RWPE2 (cell line): ENCODE measurements at places on chromosomes 4 and X.
A peak's percentile ranks its signal among the peaks of the same experiment; 100 is the strongest.

GRCh38 chr4:151717909-151718628 lies 42.7 kb downstream of the GATB start:
- DNase-seq, result no peak

- DNase-seq, result no peak
These were observed 20.6 kb downstream of the RTL5 start for GRCh38 chrX:72110876-72111708.

- DNase-seq, result no peak
These were observed 148.1 kb upstream of the SH3RF1 start for GRCh38 chr4:169418846-169419245.

GRCh38 chr4:173319696-173320095 lies 14.5 kb downstream of the HMGB2 start:
- DNase-seq, result no peak

DNA sequence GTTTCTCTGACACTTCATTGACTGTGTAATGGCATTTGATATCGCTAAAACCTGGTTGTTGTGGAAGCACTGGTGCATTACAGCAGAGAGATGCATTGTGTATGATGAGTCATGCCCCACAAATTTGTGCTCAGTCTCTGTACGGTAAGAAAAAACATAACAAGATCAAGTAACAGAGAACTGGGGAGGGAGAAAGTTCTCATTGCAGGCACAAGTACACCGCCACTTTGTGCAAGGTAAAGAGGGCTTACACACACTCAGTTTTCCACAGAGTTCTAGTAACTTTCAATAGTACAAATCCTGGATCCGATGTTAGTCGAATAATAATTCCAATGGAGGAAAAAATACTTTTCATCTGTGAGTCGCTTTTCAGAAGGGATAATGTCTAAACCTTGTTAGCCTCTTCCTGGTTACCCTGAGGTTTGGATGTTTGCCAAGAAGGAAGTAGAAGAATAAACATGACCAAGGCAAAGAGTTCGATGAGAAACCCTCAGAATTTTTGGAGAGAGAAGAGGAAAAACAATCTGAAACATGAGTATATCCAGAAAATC lies 512.5 kb upstream of the SLIT2 start:
- peak; percentile 46 for DNase-seq

DNA sequence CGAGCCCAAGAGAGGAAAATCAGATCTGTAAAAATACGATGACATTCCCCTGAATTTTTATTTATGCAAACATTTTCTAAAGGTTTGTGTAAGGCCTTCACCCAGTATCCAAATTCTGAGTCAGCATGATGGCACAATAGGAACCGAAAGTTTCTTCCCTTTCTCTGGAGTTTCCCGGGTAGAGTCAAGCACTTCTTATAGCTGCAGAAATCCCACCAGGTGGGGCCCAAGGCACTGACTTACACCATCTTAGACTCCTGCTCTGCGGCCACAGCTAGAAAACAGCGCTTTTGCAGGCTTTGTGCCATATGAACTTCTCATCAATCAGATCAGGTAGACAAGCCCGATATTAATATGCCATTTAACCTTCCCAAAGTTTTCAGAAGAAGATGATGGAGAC lies 13.4 kb downstream of the LEF1 start:
- DNase-seq, result no peak

DNA sequence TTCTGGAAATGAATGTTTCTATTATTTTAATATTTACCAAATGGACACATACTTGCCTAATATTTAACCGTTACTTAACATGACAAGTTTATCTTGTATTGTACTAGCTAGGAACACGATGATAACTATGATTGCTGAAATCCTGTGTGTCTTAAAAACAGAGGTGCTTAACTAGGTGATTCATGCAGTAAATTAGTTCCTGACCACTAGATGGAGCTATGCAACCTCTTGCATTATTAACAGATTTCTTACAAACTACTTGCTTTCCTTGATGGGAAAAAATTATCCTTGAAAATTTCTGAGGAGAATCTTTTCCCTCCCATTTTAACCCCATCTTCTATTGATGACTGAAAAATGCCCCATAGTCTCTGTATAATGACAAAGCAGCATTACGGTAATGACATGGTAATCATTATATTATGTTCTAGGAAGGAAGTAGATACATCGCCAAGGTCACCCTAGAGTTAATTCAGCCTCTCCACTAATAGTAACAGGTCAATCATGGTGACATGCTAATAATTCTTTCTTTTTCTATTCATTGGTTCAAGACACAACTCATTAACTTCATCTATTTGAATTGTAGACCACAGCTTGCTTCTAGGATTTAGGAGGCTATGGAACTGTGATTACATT lies 844.2 kb downstream of the RAPGEF2 start:
- no peak for DNase-seq

GRCh38 chr4:144754562-144755410 lies 108.8 kb downstream of the HHIP start:
- no peak for DNase-seq

DNA sequence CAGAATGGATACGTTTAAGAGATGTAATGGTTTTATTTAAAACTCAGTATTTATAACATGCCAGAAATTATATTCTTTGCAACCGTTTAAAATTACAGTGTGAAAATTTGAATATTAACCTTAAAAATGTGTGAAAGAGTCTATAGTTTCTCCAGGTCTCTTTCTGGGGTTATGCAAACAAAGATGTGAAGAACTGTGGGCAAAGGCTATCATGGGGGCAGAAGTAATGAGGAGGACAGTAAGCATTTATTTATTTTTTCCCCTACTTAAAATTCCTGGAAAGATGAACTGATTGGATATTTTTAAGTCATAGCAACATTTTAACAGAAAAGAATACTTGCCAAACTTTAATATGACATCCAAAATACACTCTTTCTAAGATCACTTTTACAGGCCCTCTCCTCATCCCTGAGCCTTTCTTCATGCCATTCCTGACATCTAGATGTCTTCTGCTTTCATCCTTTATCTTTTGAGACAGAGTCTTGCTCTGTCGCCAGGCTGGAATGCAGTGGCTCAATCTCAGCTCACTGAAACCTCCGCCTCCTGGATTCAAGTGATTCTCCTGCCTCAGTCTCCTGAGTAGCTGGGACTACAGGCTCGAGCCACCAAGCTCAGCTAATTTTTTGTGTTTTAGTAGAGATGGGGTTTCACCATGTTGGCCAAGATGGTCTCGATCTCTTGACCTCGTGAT lies 46.1 kb downstream of the TMEM131L start:
- DNase-seq, result no peak

GRCh38 chr4:23773884-23774636 lies 115.8 kb downstream of the PPARGC1A start:
- no peak for DNase-seq

DNA sequence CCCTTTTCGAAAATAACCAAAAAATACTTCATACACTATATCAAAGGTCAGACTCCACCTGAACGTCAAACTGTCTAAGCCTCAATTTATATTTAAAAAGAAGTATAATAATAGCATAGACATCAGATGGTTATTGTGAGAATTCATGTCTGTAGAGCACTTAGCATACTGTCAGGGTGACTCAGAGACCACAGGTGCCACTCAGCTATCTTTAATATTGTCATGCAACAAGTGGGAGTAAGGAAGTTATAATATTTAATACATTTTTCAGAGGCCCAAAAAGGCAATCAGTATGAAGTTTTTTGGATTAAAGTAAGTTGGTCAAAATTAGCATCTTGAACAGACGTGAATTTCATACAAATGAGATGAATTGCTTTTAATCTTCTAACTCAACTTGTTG lies 93.3 kb downstream of the PHOX2B start:
- DNase-seq, result no peak

GRCh38 chr4:153346031-153346430 lies 1.5 kb downstream of the MND1 start:
- DNase-seq, result no peak

DNA sequence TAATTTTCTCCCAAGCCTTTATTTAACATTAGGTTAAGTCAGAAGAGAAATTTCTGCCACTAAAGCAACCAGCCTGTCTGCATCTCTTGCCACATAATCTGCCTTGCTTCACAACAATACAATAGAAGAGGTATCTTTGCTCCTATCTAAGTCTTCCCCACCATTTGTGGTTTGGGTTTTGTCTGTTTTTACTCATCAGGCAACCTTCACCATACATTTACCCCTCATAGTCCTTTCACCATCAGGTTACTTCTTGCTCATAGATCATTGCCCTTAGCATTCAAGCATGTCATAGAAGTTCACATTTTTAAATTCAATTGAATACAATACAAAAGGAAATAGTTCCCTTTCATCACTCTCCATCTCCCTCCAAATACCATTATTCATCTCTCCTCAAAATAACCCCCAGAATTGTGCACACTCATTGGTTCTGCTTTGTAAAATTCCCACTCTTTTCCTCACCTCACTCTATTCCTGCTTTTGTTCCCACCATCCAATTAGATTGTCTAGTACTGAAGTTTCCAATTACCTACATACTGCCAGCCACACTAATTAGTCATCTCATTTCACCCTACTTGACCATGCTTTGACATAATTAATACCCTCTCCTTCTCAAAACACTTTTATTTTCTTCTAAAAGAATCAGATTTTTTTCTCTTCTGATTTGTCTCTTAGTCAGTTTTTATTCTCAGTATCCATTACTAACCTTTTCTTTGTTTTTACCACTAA lies 1957.0 kb upstream of the AGA start:
- no peak for DNase-seq

DNA sequence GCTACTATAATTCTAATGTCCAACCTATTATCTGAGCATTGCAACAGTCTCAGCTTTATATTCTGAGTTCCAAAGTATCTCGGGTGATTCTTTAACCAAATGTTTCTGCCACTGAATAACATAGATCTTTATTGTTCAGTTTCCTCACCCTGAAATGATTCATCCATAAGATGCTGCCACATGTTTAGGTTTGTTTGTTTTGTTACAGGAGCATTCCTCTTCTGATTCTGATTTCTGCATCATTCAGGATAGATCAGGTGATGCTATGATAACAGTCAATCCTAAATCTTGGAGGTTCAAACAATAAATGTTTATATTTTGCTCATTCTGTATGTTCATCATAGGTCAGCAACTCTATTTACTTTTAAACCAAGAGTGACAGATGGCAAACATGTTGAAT lies 927.6 kb downstream of the PCDH7 start:
- no peak for DNase-seq

DNA sequence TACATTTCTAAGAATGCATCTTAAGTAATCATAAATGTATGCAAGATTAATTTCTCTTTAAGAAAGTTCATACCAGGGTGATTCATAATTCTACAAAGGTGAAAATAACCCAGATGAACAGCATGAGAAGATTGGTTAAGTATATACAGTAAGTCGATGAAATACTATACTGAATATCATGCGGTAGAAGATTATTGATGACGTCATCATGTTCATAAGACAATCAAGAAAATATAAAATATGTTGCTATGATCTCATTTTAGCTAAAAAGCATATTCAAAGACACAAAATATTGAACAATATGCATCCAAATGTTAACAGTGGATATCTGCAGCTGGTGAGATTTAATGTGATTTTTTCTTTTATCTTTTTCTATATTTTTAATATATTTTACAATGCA lies 312.0 kb upstream of the FGF13 start:
- DNase-seq, result no peak

- no peak for DNase-seq
These were observed 181.9 kb downstream of the CEP135 start for GRCh38 chr4:56130606-56131155.

DNA sequence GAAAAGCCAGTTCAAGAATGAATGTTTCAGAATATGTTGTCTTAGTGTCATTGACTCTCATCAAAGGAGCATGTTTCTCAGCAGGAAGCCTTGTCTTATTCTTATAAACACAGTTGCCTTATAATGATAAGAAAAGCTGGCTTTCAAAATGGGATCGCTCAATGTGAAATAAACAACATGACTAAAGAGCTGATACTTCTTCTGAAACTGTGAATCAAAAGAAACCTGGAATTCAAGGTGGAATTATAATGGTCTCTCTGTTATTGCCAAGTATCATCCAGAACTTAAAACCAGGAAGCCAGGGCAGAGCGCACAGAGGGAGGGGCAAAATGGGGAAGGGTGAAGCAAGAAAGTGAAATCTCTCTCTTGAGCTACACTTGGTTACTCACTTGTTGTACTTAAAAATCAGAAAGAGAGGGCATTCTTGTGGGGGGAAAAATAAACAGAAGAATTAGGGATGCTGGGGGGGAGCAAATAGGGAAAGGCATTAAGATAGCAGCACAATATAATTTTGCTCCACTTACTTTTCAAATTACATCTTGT lies 270.0 kb downstream of the MAPK10 start:
- no peak for DNase-seq

DNA sequence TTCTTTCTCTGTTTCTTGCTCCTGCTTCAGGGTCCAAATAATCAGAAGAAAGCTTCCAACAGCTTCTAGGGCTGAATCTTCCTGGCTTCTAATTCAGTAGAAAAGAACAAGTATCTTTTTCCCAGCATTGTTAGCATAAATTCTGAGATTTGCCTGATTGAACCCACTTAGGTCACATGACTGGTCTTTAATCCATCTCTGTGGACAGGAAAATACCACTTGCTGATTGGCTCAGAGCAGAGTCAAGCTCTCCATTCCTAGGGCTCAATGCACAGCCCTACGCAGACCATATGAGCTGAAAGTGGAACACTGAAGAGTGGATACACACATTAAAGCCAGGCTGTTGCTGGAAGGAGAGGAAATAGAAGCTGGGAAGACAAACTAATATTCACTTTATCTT lies 99.6 kb upstream of the RPL34 start:
- no peak for DNase-seq

DNA sequence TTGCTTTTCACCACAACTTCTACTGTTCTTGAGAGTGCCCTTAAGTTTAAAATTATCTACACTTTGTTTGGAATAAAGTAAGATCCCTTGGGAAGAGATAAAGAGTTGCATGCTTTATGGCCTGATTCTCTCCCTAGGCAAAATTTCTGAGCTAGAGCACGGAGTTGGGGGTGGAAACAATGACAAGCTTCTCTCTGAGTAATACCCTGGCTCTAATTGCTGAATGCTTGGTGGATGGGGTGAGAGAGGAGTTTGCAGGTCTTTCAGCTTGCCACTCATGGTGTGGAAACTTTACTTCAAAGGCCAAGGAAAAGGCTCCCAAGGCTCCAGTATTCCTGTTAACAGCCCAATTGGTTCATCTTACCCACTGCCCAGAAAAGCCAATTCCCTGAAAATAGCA lies 26.1 kb upstream of the PRDM8 start:
- DNase-seq, result no peak

DNA sequence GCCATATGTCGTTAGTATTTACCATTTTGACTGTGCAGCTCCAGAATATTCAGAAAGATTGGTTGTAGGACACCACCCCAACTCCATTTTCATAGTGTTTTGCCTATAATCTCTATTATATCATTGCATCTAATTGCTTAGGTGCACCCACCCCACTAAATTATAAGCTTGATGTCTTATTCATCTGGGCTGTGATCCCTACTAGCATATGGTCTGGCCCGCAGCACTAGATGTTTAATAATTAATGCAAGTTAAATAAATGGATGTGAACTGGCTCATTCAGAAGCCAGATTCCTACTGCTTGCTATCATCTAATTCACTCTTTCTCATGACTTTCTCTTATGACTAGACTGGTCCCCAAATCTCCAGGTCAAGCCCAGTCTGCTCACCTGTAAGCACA lies 143.5 kb downstream of the RELL1 start:
- no peak for DNase-seq
